ENCODE measurements at places on chromosomes 11 and 22.

GRCh38 chr11:79413268-79413667 lies 27.6 kb downstream of the TENM4 start:
- no peak for DNase-seq

- no peak for DNase-seq
Measured at GRCh38 chr22:25602916-25603315, 38.4 kb downstream of the GRK3 start.

- no peak for DNase-seq
Measured at GRCh38 chr11:120775986-120776951, 247.6 kb upstream of the TBCEL start.

DNA sequence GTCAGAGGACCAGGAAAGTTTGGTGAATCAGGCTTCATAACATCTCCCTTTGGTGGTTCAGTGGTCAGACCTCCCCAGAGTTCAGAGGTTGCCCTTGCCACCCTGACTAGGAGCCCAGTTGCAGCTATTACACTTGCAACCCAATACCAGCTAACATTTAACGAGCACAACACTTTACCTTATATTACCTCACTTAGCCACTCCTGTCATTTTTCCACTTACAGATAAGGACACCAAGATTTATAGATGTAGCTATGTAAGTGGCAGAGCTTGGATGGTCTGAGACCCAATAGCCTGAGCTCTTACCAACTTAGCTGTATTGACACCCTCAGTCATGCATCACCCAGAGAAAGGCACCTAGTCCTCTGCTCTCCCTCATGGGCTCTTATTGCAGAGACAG lies 234.7 kb downstream of the INSC start:
- DNase-seq = no peak

- DNase-seq = peak; percentile 39
Measured at GRCh38 chr11:2074266-2074825, 64.8 kb downstream of the IGF2 start.

DNA sequence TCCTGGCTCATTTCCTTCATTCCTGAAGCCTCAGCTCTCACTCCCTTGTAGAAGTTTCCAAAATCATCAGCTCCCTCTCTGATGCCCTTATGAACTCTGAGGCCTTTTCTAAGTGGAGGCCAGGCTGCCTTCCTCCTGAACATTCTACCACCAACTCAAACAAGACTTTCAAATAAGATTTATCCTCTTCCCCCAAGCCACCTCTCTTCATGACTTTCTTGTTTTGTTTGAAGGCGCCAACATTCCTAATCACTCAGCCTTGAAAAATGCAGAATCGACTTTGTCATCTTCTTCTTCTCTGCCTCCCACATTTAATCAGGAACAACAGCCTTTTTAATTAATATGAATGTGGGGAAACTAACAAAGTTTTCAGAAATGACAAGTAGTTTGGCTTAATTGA lies 927.9 kb downstream of the OPCML start:
- no peak for DNase-seq

DNA sequence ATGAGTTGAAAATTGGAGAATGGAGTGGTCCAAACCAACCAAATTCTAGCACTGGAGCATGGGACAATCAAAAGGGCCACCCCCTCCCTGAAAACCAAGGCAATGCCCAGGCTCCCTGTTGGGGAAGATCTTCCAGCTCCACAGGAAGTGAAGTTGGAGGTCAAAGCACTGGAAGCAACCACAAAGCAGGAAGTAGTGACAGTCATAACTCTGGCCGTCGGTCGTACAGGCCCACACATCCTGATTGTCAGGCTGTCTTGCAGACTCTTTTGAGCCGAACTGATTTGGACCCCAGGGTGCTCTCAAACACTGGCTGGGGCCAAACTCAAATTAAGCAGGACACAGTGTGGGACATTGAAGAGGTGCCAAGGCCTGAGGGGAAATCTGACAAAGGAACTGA lies 80.5 kb upstream of the ADSL start:
- peak; percentile 50 for DNase-seq

DNA sequence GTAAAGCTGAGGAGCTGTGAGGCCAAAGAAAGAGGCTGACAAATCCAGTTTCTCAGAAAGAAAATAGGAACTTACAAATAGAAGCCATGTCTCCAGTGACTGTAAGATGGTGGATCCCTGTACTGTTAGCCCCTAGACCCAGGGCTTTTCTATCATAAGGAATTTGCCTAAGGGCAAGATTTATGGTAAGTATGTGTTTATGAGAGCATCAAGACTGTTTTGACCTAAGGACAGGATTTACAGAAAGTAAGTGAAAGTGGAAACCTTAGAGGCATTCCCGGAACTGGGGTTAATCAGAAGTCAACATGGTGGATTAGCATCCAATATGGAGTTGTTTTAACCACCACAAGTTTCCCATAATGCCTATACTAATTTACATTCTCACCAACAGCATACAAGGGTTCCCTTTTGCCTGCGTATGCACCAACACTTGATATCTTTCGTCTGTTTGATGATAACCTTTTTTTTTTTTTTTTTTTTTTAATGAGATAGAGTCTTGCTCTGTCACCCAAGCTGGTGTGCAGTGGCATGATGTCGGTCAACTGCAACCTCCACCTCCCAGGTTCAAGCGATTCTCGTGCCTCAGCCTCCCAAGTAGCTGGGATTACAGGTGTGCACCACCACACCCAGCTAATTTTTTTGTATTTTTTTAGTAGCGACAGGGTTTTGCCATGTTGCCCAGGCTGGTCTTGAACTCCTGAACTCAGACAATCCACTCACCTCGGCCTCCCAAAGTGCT lies 40.2 kb downstream of the BIRC2 start:
- DNase-seq = no peak

DNA sequence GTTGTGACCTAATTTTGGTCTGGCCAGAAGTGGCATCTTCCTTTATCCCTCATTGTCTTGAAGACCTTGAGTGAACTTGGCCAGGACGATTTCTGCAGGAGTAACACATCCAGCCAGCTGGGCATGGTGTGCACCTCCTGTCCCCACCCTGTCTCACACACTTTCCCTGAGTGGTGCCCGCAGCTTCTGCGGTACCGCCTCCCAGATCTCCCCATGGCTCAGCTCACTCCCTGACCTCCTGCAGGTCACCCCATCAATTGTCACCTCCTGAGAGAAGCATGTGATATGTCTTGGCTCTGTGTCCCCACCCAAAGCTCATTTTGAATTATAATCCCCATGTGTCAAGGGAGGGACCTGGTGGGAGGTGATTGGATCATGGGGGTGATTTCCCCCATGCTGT lies 50.2 kb upstream of the TP53I11 start:
- no peak for DNase-seq

- peak; percentile 16 for DNase-seq
Measured at GRCh38 chr11:23097891-23098290, 237.6 kb upstream of the CCDC179 start.

- DNase-seq = no peak
Measured at GRCh38 chr11:126904520-126904919, 96.0 kb downstream of the KIRREL3 start.

Data from hematopoietic multipotent progenitor cell treated with erythropoietin and hydrocortisone succinate and interleukin-3 and kit ligand, for 4 days (in vitro differentiated cells).